ENCODE measurements at places on chromosomes 5 and 9.

DNA sequence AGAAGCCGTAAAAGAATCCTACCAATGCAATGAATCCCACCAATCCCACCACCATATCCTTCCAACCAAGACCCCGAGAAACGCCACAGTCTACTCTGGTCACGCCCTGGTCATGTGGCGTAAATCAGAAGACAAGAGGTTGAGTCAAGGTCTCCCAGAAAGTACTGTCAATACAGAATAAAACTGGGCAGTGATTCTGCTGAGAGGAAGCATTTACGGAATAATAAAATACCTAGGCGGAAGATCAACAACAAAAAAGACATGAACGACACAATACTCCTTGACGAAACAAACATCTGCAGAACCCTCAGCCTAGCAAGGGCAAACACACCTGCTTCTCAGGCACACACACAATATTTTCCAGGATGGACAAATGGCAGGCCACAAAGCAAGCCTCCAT lies 62.8 kb downstream of the GOLM1 start:
- DNase-seq: no peak

- DNase-seq: no peak
Observed at GRCh38 chr9:135134268-135135022, 47.0 kb downstream of the OLFM1 start.

DNA sequence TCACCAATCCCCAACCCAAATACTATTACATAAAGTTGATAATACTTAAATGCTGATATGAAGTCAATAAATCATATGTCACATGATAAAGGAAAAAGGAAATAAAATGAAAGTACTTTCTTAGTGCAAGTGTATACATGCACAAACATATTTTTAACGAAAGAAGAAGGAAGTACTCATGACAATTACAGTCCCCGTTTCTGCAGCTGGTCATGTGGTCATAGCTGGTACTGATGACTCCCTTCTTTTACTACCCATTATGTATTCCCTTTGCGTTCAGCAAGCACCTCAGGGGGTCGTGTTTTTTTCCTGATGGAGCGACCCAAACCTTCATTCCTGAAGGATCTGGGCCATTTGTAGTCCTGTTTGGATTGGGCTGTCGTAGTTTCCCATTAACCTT lies 27.3 kb downstream of the CENPP start:
- no peak for DNase-seq

GRCh38 chr5:93831449-93831848 lies 90.0 kb upstream of the POU5F2 start:
- no peak for DNase-seq

DNA sequence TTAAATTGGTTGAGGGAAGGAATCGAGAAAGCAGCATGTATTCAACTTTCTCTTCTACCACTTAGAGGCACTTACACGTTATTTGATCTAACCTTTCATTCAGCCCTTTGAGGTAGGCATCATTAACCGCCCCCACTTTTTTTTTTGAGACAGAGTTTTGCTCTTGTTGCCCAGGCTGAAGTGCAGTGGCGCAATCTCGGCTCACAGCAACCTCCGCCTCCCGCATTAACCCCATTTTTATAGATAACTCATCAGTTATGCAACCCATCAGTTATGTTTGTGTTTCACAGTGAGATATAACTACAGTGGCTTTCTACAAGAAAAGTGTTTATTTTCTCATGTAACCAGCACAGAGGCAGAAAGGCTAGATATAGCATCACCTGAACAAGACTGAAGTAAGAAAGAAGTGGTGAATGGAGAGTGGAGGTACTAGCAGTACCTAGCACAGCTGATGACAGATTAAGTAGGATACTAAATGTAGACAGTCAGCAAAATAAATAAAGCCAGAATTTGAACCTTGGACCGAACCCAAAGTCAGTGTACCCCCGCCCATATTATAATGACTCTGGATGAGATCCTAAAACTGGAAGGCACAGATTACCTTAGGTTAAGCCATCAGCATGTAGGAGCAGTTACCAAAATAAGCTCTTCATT lies 91.2 kb downstream of the PJA2 start:
- no peak for DNase-seq

GRCh38 chr9:130183133-130183762 lies 11.0 kb downstream of the NCS1 start:
- no peak for DNase-seq

- DNase-seq: no peak
Observed at GRCh38 chr9:111163716-111164389, 125.6 kb upstream of the LPAR1 start.

DNA sequence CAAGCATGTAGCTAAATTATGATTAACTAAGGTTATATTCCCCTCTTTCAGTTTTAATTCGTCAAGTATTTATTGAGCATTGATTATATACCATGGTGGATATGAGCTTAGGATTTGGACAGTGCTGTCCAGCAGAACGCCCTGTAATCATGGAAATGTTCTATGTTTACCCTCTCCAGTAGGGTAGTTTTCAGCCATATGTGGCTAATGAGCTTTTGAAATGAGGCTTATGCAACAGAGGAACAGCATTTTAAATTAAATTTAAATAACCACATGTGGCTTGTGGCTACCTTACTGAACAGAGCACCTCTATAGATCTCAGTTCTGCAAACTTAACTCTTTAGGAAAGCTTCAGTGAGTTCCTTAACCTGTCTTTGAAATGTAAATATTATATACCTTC lies 59.1 kb downstream of the JMY start:
- no peak for DNase-seq

DNA sequence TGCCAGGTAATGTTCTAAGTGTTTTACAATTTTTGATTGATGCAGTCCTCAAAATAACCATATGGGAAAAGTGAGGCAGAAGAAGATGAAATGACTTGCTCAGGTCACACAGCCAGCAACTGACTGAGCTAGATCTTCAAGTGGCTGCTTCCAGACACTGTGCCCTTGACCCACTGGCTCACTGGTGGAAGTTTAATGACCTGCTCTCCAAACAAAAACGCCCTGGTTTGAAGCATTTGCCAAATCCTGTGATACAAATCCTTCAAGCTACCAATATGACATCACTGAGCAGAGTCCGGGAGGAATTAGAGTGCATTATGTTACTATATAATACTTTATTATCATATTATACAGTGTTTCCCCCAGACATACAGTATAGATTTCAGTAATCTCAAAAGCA lies 459.4 kb downstream of the GADD45G start:
- no peak for DNase-seq

DNA sequence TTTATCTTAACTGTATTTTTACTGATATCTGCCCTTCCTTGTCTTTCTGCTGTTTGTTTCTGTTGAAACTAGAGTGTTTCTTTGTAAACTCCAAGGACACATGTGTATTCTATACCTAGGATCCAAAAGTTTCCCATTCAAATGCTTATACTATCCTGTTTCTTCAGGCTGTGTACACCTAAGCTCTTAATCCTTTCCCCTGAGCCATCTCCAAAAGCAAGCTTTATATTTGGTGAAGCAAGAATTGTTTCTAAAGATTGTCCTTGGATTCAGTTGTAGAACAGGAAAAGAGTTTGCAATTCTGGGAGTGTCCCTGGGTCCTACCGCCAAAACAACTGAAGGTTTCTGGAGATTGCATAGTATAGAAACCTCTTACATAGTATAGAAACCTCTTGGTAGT lies 65.9 kb downstream of the CWC27 start:
- no peak for DNase-seq

- no peak for DNase-seq
Observed at GRCh38 chr9:110183208-110184145, 24.5 kb downstream of the C9orf152 start.

DNA sequence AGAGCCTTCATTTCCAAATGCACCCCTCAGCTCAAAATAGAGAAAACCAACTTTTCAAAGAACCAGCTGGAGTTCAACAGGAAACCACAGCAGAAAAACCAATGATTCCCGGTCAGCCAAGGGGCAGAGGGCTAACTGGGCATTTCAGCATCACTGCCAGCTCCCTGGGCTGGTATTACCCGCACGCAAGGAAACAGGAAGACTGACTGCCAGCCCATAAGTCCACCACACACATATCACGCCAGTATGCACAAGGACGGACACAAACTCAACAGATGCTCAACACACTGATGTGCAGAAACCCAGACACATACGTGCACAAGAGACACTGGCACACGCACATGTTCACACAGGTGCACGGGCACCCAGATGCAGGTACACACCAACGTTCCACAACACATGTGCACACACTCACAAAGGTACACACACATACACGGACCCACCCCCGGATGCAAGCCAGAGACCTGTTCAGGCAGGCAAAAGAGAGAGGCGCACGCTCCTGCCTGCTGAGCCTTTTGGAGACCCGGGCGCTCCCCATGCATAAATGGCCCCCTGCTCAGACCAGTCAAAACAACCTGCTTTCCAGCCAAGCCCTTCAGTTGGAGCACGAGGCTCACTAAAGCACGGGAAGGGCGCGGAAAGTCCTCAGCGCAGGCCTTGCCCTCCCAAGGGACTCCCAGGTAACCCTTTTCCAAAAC lies 2.1 kb downstream of the ADAMTS2 start:
- DNase-seq: no peak

- no peak for DNase-seq
Observed at GRCh38 chr9:36401164-36401740, 1.2 kb upstream of the RNF38 start.

DNA sequence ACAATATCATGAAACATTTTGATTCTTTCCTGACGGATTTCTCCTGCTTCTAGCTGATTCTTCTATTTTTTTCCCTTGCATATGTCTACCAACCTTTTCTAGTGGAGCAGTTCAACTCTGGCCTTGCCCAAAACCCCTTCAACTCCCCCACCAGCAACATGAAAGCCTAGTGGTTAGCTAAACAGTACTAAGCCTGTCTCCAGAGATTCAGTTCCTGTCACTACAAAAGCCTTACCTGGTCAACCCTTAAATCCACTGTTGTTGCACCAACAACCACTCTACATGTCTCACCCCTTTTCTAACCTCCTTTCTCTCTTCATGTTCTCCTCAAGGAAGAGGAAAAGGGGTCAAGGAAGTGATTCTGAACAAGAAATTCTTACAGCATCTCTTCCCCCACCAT lies 74.8 kb upstream of the PIK3R1 start:
- no peak for DNase-seq

GRCh38 chr9:95140821-95141220 lies 176.7 kb downstream of the FANCC start:
- no peak for DNase-seq

DNA sequence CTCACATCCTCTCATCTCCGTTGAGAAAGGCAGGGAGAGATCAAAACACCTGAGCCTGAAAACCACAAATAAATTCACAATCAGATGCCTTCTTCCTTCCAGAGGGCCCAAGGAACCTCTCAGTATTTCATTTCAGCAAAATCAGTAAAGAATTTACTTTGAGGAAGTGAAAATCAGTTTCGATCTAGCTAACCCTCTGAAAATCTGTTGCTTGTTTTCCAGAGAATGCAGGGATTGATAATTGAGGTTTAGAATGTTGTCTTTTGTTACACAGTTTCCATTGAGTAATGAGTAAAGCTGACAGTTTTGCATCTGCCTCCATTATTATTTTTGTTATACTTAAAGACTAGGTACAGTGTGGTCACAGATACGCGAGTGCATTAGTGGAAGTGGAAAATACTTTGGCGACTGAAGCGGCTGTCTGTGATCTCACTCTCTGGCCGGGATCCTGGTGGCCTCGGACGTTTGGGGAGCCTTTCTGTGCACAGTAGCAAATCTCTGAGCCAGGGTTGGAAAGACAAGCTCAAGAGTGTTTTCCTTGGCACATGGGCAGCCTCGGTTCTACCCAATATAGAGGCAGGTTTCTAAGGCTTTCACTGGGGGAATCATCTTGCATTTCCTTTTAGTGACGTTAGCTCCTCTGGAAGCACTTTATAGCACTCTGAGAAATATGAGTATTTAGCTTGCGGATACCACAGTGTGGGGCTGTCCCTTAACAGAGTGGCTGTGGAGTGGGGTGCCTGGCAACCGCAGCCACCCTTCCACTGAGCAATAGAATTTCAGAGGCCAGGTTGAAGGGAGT lies 32.2 kb upstream of the ANGPTL2 start:
- no peak for DNase-seq

GRCh38 chr9:81819859-81820546 lies 108.2 kb upstream of the SPATA31D4 start:
- no peak for DNase-seq
